ENCODE measurements at places on chromosomes 2 and 18. TPM values are rescaled to one million over a fixed set of nuclear protein-coding genes. Genes with fewer than 3 reads are reported as not detected.
A peak's percentile ranks its signal among the peaks of the same experiment; 100 is the strongest.

DNA sequence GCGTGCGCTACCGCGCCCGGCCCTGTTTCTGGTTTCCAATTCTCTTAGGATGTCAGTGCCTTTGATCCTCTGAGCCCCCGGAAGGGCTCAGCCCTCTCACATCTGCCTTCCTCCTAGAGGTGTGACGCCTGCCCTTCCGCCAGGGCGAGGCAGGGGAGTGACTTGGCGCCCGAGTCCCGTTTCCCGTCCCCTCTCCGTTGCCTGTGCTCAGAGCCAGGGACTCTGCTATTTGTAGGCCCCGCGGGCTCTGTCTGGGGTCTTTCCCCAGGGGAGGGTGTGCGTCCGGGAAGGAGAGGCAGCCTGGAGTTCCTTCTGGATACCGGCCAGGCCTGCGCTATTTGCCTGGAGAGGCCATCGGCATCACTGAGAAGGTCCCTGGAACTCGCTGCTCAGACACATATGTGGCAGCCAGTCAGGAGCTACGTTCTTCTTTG, 103.7 kb upstream of the TAF1B start:
- H3K36me3 ChIP-seq = no peaks in the 10 kb centered on the region
- H3K4me3 ChIP-seq = no peak overlapping the region
- H3K27ac ChIP-seq = no peak overlapping the region
- no peaks in the 10 kb centered on the region for H3K27me3 ChIP-seq
- DNase-seq = no peak

GRCh38 chr2:71455011-71455740, 1.8 kb downstream of the DYSF start:
- H3K36me3 ChIP-seq = no peaks in the 10 kb centered on the region
- H3K27me3 ChIP-seq = peaks cover 19% of the 10 kb centered on the region
- DNase-seq = peak; percentile 69
- peaks cover 3% of the 10 kb centered on the region for H3K4me1 ChIP-seq

- H3K27ac ChIP-seq = no peak overlapping the region
- no peak for DNase-seq
- no peaks in the 10 kb centered on the region for H3K27me3 ChIP-seq
- no peaks in the 10 kb centered on the region for H3K4me1 ChIP-seq
Observed at GRCh38 chr2:63734510-63734909, 107.2 kb upstream of the UGP2 start.

CPO gene
- 1.5 TPM for total RNA-seq

CIB4 gene
- total RNA-seq = not detected

GREB1 gene
- 174 TPM for total RNA-seq
